ENCODE measurements at places on chromosomes 2 and 18. TPM values are rescaled to one million over a fixed set of nuclear protein-coding genes. Genes with fewer than 3 reads are reported as not detected.
A peak's percentile ranks its signal among the peaks of the same experiment; 100 is the strongest.

Gene SCN7A
- 0.36 TPM for total RNA-seq

Gene NR4A2
- not detected for total RNA-seq

Gene INPP4A
- 12.2 TPM for total RNA-seq

Gene C2orf42
- 8.1 TPM for total RNA-seq

Gene GYPC
- 59.9 TPM for total RNA-seq

Gene ABCG8
- not detected for total RNA-seq

DNA sequence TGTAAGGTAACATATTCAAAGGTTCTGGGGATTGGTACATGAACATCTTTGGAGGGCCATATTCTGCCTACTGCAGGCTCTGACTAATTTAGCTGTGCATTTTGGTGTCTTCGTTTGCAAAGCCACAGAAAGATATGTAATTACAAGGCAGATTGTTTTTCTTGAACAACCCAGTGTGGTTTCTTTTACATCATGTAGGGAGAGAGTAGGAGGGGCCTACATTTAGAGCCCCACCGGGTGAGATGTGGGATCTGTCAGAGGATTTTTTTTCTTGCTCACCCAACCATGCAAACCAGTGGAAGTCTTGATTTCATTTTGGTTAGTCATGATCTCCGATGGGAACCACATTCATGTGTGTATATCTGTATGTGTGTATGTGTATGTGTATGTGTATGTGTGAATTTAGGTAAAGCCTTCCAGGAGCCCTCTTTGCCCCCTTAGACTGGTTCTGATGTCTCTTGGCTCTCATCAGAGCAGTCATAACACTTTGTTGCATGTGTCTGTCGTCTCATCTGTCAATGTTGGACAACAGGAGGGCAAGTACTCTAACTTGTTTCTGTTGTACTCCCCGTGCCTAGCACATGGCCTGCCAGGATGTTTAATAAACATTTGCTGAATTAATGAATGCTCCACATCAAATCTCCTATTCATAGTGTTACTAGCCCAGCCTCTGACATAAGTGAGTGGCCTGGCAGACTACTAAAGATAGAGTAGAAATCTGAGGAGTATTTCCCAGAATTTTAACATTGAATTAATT is 239.9 kb downstream of the MTX2 start:
- DNase-seq, result peak; percentile 39

GRCh38 chr2:144323946-144324345 is 196.0 kb downstream of the ZEB2 start:
- no peak for DNase-seq

- peak; percentile 26 for DNase-seq
These were observed 31.0 kb downstream of the GKN2 start for GRCh38 chr2:68921646-68922045.

DNA sequence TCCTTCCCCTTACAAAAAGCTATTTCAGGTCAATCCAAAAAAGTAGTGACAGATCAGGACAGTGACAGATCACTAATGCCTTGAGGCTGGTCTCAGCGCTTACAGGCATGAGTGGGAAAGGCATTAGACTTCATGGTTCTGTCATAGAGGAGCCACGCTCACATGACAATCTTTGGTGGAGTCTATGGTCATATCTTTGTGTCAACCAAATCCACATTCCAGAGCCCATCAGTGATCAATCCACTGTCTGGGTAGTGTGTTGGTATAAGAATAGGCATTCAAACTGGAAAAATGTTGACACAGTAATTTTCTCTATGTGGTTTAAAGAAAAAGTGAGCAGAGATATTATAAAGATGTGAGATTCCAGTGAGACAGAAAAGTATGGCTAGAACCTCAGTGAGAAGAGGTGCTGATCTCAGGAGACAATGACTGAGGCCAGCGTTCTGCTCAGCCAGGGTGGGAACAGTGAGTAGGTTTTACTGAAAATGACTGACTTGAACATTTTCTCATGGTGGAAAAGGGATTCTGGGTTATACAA is 215.0 kb downstream of the IRS1 start:
- DNase-seq, result no peak

- DNase-seq, result no peak
These were observed 149.4 kb upstream of the KLF7 start for GRCh38 chr2:207315131-207315530.

DNA sequence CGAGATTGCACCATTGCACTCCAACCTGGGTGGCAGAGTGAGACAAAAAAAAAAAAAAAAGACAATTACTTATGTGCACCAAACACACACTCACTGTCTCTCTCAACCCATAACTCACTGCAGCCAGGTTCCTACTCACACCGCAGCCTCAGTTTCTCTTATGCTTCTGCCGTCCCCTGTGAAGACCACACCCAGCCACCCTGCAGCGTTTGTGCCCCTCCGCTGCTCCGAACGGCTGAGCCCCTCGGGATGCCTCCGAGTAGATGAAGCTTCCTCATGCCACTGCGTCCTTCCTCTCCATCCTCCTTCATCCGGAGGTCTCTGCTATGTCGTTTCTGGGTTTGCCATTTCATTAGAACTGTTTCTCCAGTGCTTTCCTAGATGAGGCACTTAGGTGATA is 160.1 kb downstream of the TWIST2 start:
- no peak for DNase-seq

DNA sequence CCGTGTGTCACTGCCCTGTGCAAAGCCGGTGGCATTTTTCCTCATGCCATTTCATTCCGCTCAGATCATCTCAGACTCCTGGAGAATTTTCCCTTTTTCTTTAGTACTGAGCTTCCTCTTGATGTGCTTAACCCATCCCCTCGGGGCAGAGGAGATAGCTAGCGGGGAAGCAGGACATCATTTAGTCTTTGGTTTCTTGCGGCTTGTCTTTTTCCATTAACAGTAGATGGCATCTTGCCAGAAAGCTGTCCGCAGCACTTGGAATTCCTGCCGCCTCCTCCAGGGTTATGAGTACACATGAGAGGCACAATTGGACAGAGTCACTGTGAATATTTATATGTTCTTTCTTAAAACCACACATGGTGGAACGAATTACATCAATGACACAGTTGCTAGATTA is 226.6 kb downstream of the ALPK2 start:
- no peak for DNase-seq

- DNase-seq, result no peak
These were observed 4.1 kb downstream of the ATOH8 start for GRCh38 chr2:85757860-85758259.

GRCh38 chr2:181185421-181185820 is 205.0 kb downstream of the UBE2E3 start:
- DNase-seq, result no peak
